ENCODE measurements at places on chromosomes 1 and 21.

DNA sequence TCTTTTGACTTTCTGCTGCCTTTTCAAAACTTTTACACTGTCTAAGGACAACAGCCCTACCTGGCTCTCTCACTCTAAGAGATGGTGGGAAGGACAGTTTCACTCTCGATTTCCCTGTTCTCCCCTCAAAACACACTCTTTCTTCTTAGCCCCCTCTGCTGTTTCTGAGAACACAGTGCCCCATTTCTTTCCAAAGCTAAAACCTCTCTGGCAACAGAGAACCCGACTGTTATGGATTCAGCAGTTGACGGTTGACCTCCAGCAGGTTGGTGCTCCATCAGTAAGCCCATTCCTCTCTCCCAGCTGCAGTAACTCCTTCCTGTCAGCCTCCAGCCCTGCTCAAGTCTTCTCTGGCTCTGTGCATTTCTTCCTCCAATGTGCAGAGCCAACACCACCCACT, 88.2 kb upstream of the ABCD3 start:
- DNase-seq, result peak; percentile 70

DNA sequence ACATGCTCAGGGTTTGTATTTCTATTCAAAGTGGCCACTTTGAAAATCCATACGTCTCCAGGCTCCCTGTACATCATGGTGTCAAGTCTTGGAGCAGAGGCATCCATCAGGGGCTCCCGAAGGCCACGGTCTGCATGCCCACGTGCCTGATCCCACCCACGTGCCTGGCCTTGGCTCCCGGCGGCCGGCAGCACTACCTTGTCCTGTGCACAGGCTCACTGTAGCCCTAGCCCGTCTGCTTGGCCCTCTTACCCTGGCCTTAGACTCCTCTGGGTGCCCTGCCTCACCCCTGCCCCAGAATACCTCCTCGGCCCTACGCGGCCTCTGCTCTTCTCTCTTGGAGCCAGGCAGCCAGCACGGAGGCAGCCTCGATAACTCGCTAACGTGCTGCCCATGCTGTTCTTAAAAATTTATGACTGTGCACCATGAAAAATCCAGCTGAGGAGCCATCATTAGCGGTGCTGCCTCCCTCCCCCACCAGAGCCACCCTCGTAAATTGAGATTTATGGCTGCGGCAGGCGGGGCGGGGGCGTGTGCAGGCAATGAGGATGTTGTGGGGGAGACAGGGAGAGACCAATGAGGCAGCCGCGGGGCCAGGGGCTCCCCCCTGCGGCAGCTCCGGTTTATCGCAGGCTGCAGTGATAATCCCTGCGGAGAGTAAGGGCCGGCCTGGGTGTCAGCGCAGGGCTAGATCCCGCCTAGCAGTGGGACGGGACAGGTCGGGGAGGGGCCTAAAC, 24.6 kb downstream of the DMAP1 start:
- DNase-seq, result peak; percentile 84

GRCh38 chr1:38831731-38832369, 27.7 kb downstream of the RRAGC start:
- DNase-seq, result peak; percentile 12

DNA sequence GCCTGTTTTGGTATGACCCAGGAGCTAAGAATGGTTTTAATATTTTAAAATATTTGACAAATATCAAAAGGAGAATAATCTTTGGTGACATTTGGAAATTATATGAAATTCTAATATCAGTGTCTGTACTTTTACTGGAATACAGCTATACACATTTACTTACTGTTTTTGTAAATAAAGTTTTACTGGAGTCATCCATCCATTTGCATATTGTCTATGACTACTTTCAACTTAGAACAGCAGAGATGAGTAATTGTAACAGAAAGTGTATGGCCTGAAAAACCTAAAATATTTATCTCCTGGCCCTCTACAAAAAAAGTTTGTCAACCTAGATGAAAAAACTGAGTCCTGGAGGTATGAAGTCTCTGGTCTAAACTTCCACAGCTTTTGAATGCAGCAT, 5.8 kb upstream of the MAP3K7CL start:
- no peak for DNase-seq

GRCh38 chr1:2108213-2108876, 58.1 kb downstream of the PRKCZ start:
- DNase-seq, result peak; percentile 29

DNA sequence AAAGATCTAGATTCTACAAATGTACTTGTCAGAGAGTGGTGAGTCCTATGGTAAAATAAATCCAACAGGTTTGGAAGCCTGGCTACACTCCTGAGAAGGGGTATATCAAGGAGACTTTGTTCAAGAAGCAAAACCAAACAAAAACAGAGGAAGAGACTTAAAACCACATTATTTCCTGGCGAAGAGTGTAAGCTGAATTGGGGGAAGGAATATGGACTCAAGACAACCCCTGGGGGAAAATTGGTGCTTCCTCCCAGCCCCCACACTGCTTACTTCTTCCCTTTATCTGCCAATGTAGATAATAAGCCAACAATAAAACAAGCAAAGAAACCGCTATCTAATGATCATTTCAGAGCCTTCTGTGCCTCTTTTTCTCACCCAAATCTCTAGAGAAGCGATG, 48.4 kb upstream of the ZBTB18 start:
- DNase-seq, result no peak

GRCh38 chr1:1046243-1046642, 26.3 kb downstream of the AGRN start:
- no peak for DNase-seq

DNA sequence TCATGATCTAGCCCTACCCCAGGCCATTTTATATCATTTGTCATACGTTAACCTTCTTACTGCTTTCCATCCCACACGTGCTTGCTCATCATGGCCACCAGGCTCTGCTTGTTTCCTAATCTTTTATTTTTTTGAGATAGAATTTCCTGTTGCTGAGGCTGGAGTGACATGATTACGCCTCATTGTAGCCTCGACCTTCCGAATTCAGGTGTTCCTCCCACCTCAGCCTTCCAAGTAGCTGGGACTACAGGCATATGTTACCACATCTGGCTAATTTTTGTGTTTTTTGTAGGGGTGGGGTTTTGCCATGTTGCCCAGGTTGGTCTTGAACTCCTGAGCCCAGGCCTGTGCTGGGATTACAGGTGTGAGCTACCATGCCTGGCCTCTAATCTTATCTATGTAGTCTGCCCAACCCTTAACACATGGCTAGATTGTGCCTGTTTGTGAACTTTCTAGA, 3.3 kb downstream of the UAP1 start:
- peak; percentile 39 for DNase-seq

- no peak for DNase-seq
Observed at GRCh38 chr1:24077278-24077978, 34.5 kb downstream of the MYOM3 start.

DNA sequence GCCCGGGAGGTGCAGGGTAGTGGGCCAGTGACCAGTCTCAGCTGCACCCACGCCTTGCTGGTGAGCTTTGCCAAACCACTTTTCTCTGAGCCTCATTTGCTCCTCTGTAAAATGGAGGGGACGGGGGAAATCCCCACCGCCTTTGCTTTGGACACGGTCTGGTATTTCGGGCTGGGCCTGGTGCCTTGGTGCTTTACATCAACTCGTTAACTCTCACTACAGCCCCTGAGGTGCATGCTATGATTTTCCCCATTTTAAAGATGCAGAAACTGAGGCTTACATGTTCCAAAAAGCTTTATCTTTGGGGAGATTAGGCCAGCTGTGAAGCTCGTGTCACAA, 116.1 kb upstream of the RUNX3 start:
- DNase-seq, result no peak

DNA sequence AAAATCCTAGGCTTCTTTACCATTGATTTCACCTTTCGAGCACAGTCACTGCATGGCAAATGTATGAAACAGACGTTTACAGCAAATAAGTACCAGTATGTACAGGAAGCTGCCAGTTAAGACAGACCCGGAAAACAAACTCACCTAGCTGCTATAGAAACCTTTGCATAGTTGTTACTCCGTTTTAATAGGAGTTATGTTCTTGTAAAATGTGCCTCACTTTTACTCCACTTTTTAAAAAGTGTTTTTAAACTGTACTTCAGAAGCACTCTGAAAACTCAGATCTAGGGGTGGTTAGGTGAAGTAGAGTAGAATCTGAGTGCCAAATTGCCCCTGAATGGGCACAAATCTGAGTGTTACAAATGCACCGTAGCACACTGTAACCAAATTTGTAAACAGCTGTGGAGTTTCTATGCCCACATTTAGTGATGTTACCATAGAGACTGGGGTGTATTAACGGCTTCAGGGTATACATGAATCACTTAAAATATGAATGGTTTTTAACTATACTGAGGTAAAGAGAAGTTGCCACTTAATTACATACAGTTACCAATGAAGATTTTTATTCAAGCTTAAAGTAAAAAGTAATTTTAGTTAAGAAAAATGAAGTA, 30.7 kb downstream of the CNIH4 start:
- DNase-seq, result no peak

- DNase-seq, result no peak
Observed at GRCh38 chr1:80891871-80892270, 908.9 kb upstream of the ADGRL2 start.

DNA sequence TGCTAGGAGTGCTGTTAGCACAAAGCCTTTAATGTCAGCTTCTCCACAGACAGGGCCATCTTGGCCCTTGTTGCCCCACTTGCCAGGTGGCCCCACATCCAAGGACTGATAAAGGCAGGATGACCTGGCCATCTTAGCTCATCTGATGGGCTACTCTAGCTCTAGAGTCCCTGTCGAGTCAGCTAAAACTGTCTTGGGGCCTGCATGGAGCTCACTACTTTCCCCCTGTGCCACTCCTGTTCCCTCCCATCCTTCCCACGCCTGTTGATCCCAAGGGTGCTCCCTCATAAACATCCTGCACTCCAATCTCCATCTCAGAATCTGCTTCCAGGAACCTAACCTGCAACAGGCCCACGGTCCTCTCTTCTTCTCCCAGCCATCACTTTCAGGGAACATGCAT, 652 bp upstream of the GPX7 start:
- no peak for DNase-seq

DNA sequence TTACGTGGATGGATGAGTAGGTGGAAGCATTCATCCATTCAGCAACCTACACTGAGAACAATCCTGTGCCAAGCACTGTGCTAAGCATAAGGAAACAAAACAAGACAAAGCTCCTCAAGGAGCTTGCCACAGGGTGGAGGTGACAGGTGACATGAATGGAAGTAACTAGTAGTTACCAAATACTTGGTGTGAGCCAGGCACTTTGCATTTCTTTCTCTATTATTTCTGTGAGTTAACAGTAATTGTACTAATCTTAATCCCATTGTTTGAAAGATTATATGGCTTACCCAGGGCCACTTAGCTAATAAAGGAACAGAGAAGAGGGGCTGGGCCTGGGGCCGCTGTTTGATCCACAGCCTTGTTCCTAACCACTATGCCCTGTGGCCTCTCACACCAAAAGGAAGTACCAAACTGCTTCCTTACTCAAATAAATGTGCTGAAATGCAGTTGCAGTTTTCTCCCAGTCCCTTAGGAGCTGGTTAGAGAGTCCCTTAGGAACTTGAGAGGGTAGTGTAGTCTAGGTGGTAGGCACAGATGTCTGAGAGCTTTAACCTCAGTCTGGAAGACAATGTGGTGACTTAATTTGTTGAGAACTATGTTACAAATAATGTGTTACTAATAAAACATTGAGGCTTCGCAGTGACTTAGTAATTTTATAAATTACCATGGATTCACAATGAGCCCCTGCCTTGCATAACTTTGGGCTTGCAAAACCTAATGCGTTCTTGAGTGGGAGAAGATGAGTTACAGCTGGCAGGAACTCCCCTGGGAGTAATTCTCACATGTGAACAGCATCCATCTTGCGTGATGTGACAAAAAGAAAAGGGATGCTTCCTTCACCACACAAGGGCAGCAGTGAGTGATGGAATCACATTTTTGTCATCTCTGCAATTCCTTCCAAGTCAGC, 69.8 kb downstream of the MPZL1 start:
- peak; percentile 56 for DNase-seq

GRCh38 chr1:17616731-17617279, 77.3 kb downstream of the ARHGEF10L start:
- DNase-seq, result no peak

DNA sequence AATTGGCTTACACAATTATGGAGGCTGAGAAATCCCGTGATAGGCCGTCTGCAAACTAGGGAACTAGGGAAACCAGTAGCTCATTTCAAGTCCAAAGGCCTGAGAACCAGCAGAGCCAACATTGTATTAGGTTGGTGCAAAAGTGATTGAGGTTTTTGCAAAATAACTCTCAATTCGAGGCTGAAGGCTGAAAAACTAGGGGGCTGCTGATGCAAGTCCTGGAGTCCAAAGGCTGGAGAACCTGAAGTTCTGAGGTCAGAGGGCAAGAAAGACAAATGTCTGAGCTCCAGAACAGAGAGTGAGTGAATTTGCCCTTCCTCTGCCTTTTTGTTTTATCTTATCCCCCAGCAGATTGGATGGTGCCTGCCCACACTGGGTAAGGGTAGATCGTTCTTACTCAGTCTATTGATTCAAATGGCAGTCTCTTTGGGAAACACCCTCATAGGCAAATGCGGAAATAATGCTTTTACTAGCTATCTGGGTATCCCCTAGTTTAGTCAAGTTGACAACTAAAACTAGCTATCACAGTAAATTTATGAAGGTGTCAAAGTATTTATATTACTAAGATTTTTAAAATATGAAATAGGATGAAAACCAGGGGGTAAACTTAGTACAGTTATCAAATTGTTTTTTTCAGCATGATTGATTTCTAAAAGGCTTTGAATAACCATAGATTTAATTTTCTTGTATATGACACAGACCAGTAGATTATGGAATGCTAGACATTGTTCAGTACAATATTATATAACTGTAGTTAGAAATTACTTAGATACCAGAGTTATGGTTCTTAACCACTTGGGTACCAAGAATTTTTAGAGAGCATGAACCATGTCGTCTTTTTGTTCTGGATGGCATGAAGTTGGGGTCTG, 15.4 kb downstream of the RABGAP1L start:
- DNase-seq, result no peak

GRCh38 chr1:26036756-26037281, 9.1 kb downstream of the SLC30A2 start:
- no peak for DNase-seq

GRCh38 chr1:93773049-93773838, 91.6 kb upstream of the BCAR3 start:
- no peak for DNase-seq

- DNase-seq, result no peak
Observed at GRCh38 chr1:153742411-153743142, 14.7 kb downstream of the INTS3 start.

GRCh38 chr1:17412093-17412870, 27.2 kb downstream of the RCC2 start:
- no peak for DNase-seq

GRCh38 chr1:247111700-247112478, 7.7 kb upstream of the ZNF669 start:
- peak; percentile 69 for DNase-seq

Data from EL (cell line).